ENCODE measurements at places on chromosomes 2 and 18.

DNA sequence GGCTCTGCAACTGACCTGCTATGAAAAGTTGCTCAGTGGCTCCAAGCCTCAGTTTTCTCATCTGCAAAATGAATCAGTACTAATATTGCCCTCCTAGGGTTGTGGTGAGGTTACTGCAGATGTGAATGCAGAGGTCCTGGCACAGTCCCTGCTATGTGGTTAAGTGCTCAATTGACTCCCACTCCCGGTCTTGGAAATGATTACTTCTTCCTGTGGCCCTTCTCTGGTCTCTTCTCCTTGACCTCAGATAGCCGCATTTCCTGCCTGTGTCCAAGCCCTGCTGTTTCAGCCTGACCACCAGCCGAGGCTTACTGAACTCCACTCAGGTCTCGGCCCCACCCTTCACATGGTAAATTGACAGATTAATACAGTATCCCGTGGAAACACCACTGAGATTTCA is 26.3 kb downstream of the CNGA3 start:
- DNase-seq = no peak

GRCh38 chr2:133568172-133568571 is at the start of gene NCKAP5:
TSS of gene NCKAP5 (minus strand) at chr2:133568463. CDS start at chr2:133517526, 50,937 bp downstream.
- DNase-seq = no peak

DNA sequence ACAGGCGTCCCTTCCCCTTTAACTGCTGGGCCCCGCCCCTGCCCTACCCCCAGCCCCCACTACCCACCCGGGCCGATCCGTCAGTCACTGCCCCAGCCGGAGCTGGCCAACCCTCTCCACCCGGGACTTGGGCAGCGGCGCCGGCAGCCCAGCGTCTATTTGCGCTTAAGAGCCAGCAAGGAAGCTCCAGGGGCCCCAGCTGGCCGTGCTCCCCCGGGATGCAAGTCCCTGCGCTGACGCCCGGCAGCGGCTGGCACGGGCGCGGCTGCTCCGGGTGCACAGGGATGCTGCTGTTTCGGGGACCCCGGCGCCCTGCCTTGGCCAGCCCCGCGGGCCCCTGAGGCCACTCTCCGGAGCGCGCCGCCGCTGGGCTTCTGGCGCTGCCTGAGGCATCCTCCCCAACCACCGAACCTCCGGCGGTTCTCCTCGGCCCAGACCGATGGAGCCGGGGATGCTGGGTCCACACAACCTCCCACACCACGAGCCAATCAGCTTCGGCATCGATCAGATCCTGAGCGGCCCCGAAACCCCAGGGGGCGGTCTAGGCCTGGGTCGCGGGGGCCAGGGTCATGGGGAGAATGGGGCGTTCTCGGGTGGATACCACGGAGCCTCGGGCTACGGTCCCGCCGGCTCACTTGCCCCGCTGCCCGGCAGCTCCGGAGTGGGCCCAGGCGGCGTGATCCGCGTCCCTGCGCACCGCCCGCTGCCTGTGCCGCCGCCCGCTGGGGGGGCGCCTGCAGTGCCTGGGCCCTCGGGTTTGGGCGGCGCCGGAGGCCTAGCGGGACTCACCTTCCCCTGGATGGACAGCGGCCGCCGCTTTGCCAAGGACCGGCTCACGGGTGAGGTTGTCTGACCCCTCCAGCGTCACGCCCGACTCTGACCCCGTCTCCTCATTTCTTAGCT is at the start of gene TLX2:
Gene TLX2 (plus strand): TSS at position 83 of the 903 bp plus-strand sequence. CDS start 357 bp downstream, at position 440.
- no peak for DNase-seq

- no peak for DNase-seq
These were observed 54.5 kb upstream of the DAPL1 start for GRCh38 chr2:158740621-158741020.

DNA sequence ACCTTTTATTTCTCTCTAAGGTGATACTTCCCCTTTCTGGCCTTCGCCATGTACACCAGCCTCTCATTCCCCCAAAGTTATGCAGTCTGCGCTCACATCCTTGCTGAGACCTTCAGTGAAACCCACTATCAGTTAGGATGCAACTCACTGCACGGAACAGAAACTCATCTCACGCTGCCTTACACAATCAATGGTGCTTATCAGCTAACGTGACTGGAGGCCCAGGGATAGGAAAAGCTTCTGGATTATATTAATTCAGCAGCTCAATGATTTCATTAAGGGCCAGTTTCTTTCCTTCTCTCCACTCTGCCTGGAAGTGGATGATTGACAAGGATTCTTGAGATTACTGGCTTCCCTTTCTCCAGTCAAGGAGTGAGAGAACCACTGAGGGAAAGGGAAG is 44.8 kb downstream of the CDH2 start:
- no peak for DNase-seq

DNA sequence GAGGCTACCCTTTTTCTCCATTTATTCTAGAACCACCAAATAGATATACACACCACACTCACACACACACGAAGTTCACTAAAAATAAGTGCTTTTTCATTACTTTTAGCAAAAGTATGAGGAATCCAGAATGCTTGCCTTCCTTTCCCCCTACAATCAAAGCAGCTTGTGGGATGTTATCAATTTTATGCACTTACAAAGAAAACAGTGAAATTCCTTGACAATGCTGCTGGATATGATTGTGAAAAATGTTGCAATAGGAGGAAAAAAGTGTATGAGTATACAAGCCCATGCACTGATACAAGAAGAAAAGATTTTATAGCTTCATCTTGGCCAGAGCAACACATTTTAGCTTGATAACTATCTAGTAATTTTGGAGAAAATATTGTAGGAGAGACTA is 269.2 kb downstream of the XIRP2 start:
- DNase-seq = no peak
